H54 (cell line): ENCODE measurements at places on chromosomes 7 and 10.

DNA sequence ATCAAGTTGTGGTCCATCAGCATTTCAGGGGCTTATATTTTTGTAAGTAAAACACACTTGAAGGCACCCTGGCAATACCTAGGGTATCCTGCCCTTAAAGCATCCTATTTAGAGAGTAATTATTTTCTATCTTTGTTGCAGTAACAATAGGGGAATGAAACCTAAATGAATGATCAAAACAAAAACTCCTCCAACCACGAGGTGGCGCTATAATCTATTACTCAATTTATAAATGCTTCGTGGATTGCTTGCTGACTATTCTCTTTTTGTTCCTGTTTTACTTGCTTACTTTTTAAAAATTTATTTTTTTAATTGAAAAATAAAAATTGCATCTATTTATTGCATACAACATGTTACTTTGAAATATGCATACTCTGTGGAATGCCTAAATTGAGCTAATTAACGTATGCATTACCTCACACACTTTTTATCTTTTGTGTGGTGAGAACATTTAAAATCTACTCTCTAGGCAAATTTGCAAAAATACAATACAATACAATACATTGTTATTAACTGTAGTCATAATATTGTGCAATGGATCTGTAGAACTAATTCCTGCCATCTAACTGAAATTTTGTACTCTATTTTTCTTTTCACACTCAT is 147.7 kb upstream of the BMPER start:
- DNase-seq: no peak

- no peak for DNase-seq
Measured at GRCh38 chr7:38929460-38930171, 20.6 kb upstream of the VPS41 start.

- no peak for DNase-seq
Measured at GRCh38 chr7:89042940-89043339, 247.4 kb upstream of the TEX47 start.

- DNase-seq: no peak
Measured at GRCh38 chr10:118953598-118954393, 75.7 kb upstream of the NANOS1 start.

DNA sequence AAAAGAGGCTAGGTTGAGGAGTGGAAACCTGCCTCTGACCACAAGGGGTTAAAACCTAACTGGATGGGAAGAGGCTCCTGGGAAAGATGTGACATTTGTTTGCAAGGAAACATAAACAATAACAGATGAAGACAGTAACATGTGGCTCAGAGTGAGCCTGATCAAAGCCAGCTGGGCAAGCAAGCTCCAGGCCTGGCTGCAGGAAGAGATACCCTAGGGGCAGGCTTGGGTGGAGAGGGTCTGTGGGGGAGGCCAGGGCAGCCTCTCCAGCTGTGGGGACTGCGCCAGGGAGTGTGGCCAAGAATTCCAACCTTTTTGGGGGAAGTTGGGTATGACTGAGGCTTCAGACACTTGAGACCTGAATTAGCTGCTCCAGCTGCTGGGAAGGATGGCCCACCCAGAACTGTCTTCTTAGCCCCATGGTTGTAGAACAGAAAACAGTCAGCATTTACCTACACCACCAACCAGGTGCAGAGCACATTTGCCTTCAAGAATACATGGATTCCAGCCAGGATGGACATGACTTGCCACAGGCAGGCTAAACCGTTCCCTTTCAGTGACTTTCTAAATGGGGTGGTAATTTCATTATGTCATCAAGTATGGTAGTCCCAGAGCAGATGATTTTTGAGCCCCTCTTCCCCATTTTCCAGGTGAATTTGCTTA is 10.4 kb upstream of the FAM170B start:
- no peak for DNase-seq

- DNase-seq: no peak
Measured at GRCh38 chr10:6217611-6218010, 14.9 kb downstream of the PFKFB3 start.

- DNase-seq: no peak
Measured at GRCh38 chr10:13165177-13165576, 3.8 kb downstream of the MCM10 start.

GRCh38 chr10:103197903-103198302 is 4.8 kb upstream of the NT5C2 start:
- DNase-seq: no peak

DNA sequence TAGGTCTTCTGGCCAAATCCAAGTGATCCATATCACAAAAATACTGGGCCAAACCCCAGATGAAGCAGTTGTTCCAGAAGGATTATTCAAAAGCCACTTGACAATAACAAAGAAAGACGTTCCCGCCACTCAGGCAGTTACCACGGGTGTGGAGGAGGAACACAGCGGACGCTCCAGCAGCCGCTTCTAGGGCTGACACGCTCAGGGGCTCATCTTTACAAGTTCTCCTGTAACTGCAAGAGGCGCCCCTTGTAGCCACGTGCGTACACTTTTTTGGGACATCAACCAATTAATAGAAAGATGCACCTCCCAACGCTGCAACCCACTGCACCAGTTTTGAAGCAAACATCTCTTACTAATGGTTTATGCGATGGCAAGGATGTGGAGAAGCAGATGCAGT is 159.4 kb downstream of the GRID1 start:
- no peak for DNase-seq

GRCh38 chr10:126216632-126216961 is 171.7 kb downstream of the ADAM12 start:
- DNase-seq: no peak

DNA sequence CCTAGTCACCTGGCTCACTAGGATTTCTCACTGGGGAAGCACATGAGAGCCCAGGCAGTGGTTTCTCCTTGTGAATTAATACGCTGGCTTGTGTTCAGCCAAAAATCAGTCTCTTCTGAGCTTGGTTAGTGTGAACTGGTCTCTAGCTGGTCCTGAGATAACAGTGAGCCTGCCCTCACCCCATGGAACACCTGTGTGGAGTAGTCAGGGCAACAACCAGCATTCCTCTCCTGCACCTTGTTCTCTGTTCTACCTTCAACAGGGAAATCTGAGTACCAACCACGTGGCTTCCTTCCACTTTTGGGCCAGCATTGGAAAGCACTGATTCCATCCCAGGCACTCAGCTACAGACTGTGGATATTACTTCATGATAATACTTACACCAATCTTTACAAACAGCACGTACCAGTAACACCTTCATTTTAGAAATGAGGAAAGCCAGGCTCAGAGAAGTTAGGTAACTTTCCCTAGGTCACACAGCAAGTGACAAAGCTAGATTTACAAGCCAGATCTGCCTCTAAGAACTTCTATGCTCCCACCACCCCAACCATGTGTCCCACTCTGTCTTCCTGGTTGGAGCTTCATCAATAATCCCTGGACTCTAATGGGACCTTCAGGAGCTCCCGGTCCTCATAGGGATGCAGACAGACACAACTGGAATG is 106.6 kb downstream of the GRID1 start:
- no peak for DNase-seq

DNA sequence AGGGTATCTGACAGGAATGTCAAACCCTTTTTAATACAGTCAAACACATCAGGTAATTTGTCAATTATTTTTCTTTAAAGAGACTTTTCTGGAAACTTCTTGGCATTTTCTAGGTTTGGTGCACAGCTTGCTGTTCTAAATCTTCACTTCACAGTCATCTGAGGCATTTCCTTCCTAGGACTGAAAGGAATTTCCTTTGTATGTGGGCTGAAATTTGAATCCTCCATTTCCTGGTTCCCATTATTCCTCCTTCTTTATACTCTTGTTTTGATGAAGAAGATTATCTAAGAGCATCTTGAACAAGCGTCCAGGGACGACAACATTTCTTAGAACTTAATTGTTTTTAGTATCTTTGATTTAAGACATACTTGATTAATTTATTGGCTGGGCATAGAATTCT is 24.9 kb downstream of the CALD1 start:
- DNase-seq: no peak

GRCh38 chr7:54180796-54181195 is 361.4 kb upstream of the VSTM2A start:
- DNase-seq: no peak

DNA sequence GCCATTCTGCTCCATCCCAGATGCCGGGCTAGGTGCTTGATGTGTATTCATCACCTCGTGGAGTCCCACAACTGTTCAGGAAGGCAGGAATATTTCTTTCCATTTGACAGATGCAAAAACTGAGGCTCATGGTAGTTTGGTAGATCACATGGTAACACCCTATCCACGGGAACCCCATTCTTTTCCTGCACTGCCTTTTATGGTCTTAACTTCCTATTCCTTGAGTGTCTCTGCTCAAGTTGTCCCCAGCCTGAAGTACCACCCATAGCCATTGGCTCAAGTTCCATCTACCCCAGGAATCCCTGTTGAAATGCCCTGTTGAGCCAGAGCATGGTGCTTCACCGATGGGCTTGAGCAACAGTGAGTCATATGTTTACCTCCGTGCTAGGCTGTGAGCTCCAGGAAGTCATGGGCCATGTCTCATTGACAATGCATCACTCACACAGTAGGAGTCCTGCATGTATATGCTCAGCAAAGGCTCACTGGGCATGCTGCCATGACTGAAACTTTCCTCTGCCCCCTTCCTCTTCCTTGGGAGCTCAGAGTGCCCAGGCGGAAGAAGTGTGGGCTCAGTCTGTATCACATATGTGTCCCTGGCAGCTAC is 71.7 kb upstream of the ADAM12 start:
- DNase-seq: peak; percentile 67

- no peak for DNase-seq
Measured at GRCh38 chr10:50648089-50648934, 24.6 kb upstream of the SGMS1 start.

- DNase-seq: no peak
Measured at GRCh38 chr7:44557485-44557884, 16.2 kb downstream of the DDX56 start.

DNA sequence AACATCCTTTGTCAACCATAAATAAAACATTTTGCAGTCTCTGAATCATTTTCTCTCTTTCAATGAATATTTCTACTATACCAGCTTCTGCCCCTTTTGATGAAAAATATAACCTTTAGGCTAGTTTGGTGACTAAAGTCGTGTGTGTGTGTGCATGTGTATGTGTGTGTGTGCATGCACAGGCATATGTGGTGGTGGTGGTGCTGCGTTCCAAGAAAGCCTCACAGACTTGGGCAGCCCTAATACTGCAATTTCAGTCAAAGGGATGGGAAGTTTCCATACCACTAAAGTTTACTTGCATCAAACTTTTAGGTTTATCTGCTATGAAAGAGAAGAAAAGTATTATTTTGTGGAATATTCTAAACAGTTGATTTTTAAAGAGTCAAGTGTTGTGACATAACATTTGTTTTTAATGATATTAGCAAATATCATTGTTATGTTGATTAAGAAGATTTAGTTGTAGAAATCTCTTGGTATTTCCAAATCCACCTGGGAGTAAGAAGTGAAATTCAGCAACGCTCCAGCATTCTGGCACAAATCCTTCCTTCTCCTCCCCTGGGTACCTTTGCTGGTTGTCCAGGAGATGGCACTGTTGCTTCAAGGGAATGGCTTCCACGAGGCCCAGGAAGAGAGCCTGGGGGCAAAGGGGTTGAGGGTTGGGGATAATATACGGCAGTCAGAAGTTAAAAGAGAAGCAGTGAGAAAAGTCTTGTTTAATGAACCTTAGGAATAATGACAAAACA is 41.5 kb downstream of the ASB4 start:
- peak; percentile 38 for DNase-seq

- DNase-seq: peak; percentile 31
Measured at GRCh38 chr10:35613597-35614226, 8.6 kb downstream of the GJD4 start.

GRCh38 chr10:1532636-1533035 is 204.7 kb downstream of the ADARB2 start:
- DNase-seq: no peak

GRCh38 chr7:101993311-101993710 is 175.9 kb downstream of the CUX1 start:
- DNase-seq: no peak

GRCh38 chr7:151925446-151926335 is 30.6 kb upstream of the GALNTL5 start:
- DNase-seq: no peak

GRCh38 chr10:91683975-91684374 is 51.1 kb upstream of the PPP1R3C start:
- peak; percentile 75 for DNase-seq

- DNase-seq: no peak
Measured at GRCh38 chr10:131242007-131242406, 69.5 kb downstream of the TCERG1L start.

DNA sequence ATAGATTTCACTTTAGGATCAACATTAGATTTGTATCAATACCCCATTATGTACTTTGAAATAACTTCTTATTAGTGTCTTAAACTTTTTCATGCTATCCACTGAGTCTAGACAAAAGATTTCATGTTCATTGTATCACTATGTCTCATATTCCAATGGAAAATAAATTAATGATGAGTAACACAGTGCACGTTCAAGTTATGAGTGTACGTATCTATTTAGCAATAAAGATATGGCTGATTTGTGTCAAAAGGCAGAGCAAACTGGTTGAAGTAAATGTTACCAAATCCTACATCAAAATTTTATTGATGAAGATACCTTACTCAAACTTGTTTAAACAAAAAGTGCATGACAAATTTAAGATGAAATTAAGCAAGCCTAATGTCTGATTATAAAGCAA is 102.4 kb downstream of the SEMA3E start:
- DNase-seq: no peak
